Putamen (tissue), 1 donor: ENCODE measurements at places on chromosomes 6 and 20.
A peak's percentile ranks its signal among the peaks of the same experiment; 100 is the strongest.

DNA sequence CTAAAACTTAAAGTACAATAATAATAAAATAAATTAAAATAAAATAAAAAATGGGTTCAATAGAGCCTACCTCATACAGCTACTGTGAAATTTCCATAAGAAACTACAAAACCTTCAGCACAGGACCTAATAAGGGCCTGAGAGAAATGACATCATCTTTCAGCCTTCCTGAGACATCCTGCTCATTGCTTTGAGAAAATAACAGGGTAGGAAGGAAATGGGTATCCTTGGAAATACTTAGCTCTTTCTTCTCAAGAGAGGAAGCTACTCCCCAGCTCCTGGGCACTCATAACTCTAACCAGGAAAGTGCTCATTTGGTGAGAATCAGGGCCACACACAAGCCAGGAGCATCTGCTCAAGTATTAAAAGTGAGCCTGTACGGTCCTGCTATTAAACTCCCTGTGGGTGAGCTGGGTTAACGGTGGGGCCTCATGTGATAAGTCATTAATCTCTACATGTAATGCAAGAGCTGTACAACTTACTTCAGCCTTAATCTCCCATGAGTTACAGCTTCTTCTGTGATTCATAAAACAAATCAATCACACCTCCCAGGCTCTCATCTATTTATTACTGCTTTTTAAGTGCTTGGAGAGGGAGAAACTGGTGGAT, 141.4 kb downstream of the MAFB start:
- no peak for DNase-seq

DNA sequence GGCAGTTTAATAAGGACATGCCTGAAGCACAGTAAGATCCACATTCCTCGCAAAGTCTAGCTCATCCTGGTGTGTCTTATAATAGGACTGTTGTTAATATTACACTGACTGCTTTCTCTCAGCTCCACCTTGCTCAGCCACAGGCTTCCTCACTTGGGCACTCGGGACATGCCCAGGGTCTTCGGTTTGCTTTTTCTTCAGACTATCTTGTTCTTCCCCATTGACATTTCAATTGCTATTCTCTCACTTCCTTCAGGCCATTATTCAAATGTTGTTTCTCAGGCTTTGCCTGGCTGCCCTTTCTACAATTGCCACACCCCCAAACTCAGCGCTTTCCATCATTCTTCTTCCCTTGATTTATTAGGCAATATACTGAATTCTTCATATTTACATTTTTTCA, 274.8 kb upstream of the RGS17 start:
- no peak for DNase-seq

- no peak for DNase-seq
Measured at GRCh38 chr6:157635388-157636244, 187.4 kb upstream of the SNX9 start.

GRCh38 chr6:135331002-135331401, 149.9 kb downstream of the MYB start:
- no peak for DNase-seq

DNA sequence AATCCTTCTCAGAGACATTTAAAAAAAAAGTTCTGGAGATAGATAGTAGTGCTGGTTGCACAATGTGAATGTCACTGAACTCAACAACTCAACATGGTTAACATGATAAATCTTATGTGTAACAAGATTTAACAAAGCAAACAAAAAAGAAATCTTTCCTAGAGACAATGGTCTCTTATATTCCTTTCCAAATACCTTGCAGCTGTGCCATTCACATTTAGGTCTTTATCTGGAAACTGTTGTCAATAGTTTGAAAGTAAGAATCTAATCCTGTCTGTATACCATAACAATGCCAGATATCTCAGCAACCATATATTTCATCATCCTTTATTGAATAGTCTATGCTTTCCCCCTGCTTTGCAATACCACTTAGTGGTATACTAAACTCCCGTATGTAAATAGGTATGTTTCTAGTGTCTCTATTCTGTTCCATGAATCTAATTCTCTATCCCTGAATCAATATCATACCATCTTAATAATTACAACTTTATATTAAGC, 2.1 kb downstream of the SERAC1 start:
- DNase-seq: no peak

GRCh38 chr6:3526962-3527650, 70.3 kb upstream of the SLC22A23 start:
- no peak for DNase-seq

DNA sequence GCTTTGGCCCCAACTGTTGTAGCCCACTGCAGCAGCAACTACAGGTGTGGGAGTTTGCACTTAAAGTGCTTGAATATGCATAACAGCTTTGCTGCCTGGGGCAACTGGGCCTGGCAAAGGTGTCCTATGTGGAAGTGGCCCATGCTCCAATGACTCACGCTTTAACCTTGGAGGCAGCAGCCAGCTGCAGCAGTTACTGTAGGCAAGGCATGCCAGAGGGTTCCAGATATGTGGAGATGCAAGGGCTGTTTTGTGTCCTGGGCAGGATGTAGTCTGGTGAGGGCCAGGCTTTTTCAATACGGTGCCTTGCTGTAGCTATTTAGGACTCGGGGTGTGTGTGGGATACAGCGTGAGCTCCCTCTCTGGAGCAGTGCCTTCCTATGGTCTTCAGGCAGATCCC, 150.3 kb downstream of the NKAIN2 start:
- DNase-seq: no peak

DNA sequence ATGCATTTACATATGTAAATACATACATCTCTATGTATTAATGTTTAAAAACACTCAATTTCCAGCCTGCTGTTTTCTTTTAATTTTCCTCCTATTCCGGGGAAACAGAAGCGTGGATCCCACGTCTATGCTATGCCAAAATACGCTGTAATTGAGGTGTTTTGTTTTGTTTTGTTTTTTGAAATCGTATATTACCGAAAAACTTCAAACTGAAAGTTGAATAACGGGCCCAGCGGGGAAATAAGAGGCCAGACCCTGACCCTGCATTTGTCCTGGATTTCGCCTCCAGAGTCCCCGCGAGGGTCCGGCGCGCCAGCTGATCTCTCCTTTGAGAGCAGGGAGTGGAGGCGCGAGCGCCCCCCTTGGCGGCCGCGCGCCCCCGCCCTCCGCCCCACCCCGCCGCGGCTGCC, 355 bp upstream of the BMP2 start:
- no peak for DNase-seq

GRCh38 chr6:108940741-108941140, 92.5 kb downstream of the ARMC2 start:
- no peak for DNase-seq

DNA sequence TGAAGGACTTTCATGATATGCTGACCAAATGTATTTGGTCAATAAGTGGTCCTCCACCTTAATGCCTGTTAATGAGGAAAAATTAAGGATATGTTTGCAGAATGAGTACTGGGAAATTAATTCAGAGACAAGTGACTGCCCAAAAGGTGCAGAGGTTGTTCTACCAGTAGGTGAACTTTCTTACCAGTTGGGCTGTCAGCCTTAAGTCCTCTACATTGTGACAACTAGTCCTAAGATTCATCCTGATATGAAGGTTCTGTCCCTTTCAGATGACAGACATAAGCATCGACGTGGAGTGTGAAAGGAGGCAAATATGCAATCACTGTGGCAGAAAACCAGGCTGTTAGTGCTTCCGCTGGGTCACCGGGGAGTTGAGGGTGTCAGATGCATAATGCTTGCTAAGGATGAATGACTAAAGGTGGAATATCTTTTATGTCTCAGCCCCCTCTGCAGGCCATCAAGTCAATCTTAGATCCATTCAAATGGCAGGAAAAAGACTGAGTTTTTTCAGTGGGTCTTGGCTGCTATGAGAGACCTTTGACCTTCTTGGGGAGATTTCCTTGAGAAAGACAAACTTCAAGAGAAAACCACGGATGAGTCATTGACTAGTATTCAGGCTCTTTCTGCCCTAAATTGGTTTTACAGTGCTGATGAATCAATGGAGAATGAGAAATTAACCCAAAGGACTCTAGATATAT, 226.0 kb downstream of the TPBG start:
- DNase-seq: no peak

DNA sequence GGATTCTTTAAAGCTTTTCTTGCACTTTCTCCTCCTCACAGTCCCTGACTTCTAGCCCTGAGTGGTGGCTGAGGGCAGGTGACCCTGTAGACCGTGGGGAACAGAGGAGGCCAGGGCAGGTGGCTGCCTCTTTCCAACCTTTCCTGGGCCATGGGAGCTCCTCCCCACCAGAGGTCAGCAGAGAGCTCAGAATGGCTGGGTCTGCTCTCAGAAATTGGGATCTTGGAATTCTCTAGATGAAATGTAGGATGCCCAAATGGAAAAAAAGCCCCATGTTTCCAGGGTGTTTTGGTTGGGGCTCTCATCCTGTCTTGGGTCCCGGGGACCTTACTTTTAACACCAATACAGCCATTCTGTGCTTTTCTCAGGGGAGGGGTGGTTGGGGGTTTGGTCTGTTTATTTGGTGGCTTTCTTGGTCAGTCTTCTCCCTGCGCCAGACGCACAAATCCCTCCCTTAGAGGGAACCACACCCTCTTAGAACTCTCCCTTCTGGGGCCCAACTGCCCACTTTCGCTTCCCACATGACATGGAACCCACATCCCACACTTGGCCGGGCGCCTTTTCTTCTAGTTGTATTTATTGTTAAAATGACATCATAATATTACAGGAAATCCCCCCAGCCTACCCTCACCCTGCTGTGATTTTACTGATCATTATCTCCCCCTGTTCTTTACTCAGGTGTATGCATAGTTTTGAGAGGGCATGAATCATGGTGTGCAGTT, 17.9 kb downstream of the GNAS start:
- DNase-seq: no peak

- DNase-seq: no peak
Measured at GRCh38 chr6:2441601-2442475, 196.4 kb upstream of the GMDS start.

DNA sequence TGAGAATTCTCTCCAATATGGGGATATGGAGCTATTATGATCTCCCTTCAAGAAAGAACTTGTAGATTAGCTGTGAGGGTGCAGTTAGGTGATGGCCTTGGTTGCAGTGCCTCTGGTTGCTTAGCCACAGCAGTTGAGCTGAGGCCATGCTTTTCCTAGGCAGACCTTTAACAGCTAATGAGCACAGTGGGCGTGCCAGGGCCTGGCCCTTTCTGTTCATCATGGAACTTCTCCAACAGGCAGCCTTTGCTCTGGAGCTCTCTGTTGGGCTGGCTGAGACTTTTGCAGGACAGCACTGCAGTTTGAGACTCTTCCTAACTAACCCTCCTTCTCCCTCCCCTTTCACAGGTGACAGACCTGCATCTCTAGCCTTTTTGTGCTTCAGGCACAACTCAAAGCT, 39.7 kb upstream of the TMEM170B start:
- peak; percentile 33 for DNase-seq

DNA sequence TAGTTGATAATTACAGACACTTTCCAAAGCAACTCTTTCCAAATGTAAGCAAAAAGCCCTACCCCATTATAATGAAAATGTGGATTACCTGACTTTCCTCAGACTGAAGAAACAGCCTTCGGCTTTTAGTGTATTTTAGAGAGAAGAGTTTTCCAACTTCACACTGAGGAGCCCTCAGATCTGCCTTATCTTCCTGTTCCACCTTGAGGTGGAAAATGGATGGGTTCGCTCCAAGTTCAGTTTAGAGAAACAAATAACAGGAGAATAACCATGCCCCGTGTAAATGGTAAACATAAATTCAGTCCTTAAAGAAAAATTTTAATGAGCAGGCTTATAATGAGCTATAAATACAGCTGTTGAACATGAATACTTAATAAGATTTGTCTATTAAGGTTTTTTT, 21.1 kb upstream of the MTHFD1L start:
- no peak for DNase-seq

- DNase-seq: peak; percentile 0
Measured at GRCh38 chr6:68226460-68226859, 408.6 kb upstream of the ADGRB3 start.

- DNase-seq: no peak
Measured at GRCh38 chr6:168212362-168212761, 107.2 kb downstream of the DACT2 start.

GRCh38 chr6:112879920-112880413, 532.8 kb downstream of the RFPL4B start:
- DNase-seq: peak; percentile 63

DNA sequence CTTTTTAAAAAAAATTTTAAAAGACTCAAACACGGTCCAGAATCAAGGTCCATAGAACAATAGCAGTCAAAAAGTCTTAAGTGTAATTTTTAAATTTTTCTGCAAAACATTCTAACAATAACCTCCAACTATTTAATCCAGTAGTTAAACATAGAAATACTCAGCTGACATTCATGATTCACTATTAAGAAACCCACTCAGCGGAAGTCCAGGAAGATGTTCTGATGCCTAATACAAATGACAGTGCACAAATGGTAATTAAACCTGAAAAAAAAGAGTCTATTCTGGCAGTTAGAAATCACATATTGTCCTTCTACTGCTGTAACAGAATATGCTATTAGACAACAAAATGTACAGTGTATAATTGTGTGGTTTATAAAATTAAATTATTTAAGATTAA, 128.2 kb upstream of the BMP5 start:
- no peak for DNase-seq

DNA sequence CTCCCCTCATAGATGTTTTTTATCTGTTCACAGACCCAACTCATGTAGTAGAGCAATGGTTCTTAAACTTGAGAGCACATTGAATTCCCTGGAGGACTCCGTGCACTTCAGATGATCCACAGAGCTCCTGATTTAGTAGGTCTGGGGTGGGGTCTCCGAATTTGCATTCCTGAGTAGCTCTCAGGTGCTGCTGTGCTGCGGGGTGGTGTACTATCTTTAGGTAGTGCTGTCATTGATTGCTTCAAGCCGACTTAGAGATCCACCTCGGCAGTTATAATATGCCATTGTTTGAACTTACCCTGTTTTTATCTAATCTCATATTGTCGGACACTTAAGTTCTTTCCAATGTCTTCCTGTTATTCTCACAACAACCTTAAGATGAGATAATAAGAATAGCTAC, 45.0 kb downstream of the BMP2 start:
- DNase-seq: no peak

DNA sequence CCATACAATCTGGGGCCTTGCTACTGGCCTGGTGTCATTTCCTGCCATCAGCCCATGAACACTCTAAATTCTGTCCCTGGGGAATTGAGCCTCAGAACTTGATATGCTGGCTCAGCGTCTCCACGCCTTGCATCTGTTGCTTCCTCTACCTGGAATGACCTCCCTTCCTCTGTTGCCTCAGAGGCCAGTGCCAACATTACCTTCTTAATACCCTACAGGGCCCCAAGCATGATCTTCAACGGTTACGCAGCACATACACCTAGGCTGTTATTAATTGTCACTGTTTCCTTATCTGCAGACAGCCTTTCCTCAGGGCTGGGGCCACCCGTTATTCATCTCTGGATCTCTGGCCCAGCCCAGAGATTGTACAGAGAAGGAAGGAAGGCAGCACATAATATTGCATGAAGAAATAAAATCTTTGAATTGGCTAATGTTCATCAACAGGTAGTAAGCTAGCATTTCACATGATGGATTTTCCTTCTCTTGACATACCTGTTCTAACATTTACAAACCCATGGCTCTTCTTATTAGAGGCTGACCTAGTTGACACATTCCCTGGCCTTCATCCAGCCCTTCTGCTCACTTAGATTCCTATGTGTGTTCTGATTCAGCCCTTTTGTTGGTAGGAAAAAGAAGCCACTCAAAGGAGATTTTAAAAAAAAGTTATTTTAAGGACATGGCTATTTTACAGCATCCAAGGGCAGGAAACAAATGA, 8.4 kb upstream of the RNF182 start:
- DNase-seq: no peak
